ENCODE measurements at places on chromosomes 11 and 22. TPM values are rescaled to one million over a fixed set of nuclear protein-coding genes. Genes with fewer than 3 reads are reported as not detected.

GRCh38 chr22:33776491-33776890 is 143.8 kb downstream of the LARGE1 start:
- no peak for DNase-seq

DNA sequence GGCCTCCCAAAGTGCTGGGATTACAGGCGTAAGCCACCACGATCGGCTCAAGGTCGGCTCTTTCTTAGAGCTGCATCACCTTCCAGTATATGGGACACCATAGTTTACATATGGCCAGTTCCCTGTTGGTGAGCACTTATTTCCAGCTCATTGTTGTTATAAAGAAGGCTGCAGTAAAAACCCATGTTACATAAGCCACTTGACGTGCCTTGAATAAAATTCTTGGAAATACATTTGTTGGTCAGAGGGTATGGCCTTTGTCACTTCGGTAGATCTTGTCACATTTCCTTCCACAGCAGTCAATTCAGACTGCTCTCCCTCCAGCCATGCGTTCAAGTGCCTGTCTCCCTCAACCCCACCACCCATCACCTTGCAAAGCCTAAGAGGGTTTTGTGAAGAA is 92.9 kb downstream of the PRR5L start:
- no peak for DNase-seq

GRCh38 chr11:46983598-46983997 is 47.0 kb downstream of the CSTPP1 start:
- DNase-seq: no peak

- no peak for DNase-seq
Measured at GRCh38 chr11:87840786-87841185, 334.5 kb downstream of the RAB38 start.

- DNase-seq: peak; percentile 16
Measured at GRCh38 chr11:63635762-63636465, 21.7 kb upstream of the PLAAT3 start.

Gene TRIM21
- 35.5 TPM for total RNA-seq

Gene NAT10
- total RNA-seq: 18.8 TPM

GRCh38 chr11:46003572-46003971 is 81.1 kb downstream of the LARGE2 start:
- DNase-seq: no peak

Gene HIC2
- total RNA-seq: 4.3 TPM

Gene SPECC1L
- 27.1 TPM for total RNA-seq

- no peak for DNase-seq
Measured at GRCh38 chr11:44267006-44267749, 42.8 kb downstream of the ALX4 start.

- no peak for DNase-seq
Measured at GRCh38 chr22:32926600-32926999, 125.1 kb downstream of the TIMP3 start.

GRCh38 chr11:69293819-69294505 is at the start of gene MYEOV:
Gene MYEOV, plus strand, starts transcription at chr11:69294155. Its CDS starts 1,200 bp downstream, at chr11:69295355.
- no peak for DNase-seq

Gene MYEOV
- total RNA-seq: 1.2 TPM

Gene RAG2
- not detected for total RNA-seq

GRCh38 chr11:30046578-30046945 is 29.7 kb upstream of the KCNA4 start:
- DNase-seq: no peak

Gene KLHDC7B
- total RNA-seq: not detected

- DNase-seq: no peak
Measured at GRCh38 chr11:129222158-129222557, 30.0 kb upstream of the ARHGAP32 start.

Gene CNTN5
- not detected for total RNA-seq

DNA sequence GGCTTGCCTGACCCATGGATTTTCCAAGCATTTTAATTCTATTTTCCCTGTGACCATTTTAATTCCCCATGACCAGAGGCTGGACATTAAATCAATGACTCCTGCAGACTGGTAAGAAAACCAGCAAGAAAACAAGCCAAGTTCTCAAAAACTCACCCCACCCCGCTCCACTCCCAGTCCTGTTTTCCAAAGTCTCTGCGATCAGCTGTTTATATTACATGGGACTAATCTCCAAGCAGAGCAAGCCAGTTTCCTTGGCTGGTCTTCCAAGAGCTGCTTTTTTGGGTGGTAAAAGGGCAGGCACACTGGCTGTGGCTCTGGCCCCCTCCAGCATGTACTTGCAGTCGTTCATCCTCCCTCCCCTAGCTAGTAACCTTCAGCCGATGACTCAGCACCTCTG is 97.9 kb downstream of the RRAS2 start:
- DNase-seq: no peak

DNA sequence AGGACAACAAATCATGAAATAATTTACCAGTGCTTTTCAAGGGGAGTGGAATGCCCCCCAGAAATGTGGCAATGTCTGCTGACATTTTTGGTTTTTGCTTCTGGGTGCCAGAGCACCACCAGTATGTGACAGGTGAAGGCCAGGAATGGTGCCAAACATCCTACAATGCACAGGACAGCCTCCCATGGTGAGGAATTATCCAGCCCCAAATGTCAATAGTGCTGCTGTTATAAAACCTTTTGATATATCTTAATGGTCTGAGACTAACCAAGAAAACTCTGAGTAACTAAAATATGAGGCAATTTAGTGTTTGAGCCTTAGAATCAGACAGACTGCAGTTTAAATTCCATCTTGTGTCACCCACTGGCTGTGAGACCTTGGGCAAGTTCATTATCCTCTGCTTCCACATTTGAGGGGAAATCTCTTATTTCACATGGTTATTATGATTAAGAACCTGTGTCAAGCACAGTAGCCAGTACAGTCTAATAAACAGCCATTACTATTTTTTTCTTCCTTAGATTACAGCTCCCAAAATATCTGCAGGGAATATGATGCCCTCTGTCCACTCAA is 69.5 kb downstream of the AMBRA1 start:
- DNase-seq: no peak

- DNase-seq: no peak
Measured at GRCh38 chr11:120137611-120138521, at the start of gene TRIM29. Gene TRIM29, minus strand, starts transcription at chr11:120138113. Its CDS starts 82 bp downstream, at chr11:120138031.

Gene OR51B5
- not detected for total RNA-seq

- DNase-seq: no peak
Measured at GRCh38 chr22:36816339-36816635, 548 bp downstream of the PVALB start.

DNA sequence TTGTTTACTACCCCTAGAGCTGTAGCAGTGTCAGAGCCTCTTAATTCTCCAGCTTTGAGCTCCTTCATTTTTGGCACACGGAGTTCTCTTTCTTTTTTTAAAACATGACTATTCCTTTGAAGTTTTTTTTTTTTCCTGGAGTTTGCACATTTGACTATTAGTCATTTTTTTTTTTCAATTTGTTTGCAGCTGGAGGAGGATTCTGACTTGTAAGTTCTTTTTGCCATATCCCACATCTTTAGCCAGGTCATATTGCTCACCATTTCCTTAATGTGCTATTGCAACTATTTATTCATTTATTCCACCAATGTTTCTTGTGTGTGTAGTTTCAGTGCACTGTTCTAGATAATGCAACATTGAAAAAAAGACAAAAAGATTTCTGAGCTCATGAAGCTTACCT is 166.3 kb upstream of the ARHGAP20 start:
- no peak for DNase-seq

- no peak for DNase-seq
Measured at GRCh38 chr22:49546811-49547585, 280.7 kb downstream of the BRD1 start.

GRCh38 chr22:49953680-49954344 is 6.8 kb upstream of the PIM3 start:
- no peak for DNase-seq

DNA sequence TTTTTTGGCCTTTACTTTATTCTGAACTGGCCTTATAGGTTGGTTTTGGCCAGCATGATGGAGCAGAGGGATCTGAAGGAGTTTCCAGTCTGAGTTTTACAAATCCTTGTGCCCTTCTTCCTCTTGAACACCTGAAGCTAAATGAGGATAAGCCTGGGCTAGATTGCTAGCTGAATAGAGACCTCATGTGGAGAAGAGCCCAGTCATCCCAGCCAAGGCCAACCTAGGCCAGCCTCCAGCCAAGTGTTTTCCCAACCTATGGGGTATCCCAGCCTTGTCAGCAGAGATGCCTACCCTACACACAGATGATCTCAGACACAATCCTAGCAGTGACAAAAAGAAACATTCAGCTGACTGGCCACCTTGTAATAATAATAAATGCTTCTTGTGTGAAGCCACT is 966 bp upstream of the CASP12 start:
- DNase-seq: no peak

DNA sequence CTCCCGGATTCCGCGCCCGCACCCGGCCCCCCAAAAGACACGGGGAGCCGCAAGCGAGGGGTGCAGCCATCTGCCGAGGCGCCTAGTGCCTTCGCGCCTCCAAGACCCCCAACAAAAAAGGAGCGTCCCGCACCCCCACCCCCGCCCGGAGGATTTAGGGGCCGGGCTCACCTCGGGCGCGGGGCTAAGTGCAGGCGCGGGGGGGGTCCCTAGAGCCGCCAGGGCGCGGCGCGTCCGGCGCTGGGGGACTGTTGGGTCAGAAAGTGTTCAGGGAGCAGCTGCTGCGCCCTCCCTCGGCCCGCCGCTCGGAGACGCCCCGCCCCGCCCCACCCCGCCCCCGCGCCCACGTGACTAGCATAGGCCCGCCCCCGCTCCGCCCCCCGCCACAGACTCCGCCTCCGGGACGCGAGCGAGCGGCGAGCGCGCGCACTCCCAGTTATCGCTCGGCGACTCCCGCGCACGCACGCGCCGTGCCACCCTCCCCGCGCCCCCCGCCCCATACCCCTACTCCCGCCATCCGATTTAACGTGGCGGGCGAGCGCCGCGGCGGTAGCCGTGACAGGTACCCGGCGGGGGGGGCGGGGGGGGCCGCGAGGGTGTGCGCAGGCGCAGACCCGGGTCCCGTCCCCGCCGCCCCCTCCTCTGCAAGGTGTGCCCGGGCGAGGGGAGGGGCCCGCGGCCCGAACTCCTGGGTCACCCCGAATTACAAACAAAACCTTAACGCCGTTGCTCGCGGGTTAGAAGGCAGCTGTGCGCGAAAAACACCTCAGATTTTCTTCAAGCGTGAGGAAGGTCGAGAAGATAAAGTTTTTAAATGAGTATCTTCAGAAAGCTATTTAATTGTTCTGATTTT is 56.2 kb downstream of the KCNJ4 start:
- no peak for DNase-seq

Gene PLA2G3
- total RNA-seq: not detected

Gene METTL15
- 7.6 TPM for total RNA-seq

DNA sequence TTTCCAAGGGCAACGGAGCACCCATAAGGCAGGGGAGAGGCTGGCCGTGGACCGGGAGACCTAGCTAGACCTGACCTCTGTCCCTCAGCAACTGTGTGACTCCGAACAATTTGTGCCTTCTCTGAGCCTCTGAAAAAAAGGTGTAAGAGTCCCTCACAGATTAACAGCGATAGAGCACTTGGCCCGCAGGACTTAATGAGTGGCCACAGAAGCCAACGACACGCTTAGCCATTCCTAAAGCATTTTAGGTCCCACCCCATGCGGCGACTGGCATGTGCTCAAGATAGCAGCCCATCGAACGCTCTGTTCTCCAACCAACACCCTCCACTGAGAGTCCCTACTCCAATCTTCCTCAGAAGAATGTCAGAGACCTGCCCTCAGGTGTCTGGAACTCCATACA is 1.5 kb downstream of the SULT4A1 start:
- no peak for DNase-seq

Gene OR52A1
- not detected for total RNA-seq

- no peak for DNase-seq
Measured at GRCh38 chr22:22446517-22446916, 62.0 kb downstream of the ZNF280B start.

- DNase-seq: no peak
Measured at GRCh38 chr11:39910087-39910486, 1549.4 kb downstream of the LRRC4C start.

Gene MYO18B
- not detected for total RNA-seq

GRCh38 chr11:73931039-73931645 is 19.7 kb upstream of the DNAJB13 start:
- peak; percentile 45 for DNase-seq

Gene MPPED2
- total RNA-seq: not detected

DNA sequence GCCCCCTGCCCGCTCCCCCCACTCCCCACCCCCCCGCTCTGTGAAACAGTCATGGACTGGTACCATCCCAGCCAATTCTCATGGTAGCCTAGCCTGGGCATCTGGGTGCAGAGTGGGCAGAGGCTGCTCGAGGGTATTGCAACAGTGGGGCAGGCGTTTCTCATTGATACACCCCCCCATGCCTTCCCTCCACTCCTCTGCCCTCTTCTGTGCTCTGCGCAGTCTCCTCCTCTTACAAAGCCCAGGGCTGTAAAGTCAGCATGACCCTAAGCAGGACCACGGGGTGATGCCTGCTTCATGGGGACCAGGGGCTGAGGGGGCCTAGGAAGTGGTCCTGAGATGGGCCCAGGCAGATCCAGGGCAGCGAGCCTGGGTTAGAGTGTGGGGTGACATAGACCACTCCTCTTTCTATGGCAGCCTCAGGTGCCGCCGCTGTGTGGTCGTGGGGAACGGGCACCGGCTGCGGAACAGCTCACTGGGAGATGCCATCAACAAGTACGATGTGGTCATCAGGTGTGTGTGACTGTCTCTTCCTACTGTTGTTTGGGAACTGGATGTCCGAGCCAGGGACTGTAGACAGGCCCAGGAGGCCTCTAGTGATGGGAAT is 52.3 kb downstream of the ST3GAL4 start:
- DNase-seq: no peak

Gene DGCR6
- 10.2 TPM for total RNA-seq

- no peak for DNase-seq
Measured at GRCh38 chr11:70415191-70415590, 16.9 kb downstream of the CTTN start.

Gene ANKRD42
- total RNA-seq: 7.5 TPM

DNA sequence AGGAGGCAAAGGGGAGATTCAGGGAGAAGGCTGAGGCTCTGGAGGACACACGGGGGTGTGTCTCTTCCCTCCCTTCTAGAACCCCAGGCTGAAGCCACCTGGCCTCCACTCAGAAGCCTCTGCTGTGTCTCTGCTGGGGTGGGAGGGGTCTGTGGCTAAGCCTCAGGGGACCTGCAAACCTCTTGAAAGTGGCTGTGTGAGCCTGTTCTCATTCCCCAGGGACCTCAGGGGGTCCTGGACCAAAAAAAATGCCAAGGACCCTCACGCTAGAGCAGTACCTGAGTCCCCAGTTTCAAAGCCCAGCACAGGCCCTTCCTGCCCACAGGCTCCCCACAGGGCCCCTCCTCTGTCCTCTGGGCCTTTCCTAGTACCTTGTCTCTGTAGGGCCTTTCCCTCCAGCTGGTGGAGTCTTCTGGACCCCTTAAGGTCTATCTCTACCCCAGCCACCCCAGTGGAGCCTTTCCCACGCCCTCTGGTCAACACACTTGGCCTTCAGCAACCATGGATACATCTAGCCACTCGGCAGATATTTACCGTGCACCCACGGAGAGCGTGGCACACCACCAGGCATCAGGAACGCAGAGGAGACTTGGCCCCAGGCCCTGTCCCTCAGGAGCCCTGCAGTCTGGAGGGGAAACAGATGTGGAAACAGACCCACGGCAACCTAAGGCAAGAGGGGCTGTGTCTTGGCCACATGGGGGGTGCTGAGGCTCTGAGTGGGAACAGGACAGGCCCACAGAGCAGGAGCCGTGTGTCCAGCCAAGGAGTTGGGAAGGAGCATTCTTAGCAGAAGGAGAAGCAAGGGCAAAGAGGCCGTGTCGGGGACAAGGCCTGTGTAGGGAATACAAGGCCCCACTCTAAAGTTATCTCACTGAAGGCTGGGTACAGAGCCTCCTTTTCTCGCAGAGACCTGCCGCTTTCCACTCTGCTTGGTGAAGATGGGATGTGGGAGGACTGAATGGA is 18.5 kb downstream of the PLA2G6 start:
- no peak for DNase-seq
